Stimulated activated CD4-positive, alpha-beta T cell treated with anti-CD3 and anti-CD28 coated beads, TNF-alpha, amount 100 ng/mL, for 4 hours (primary cell): ENCODE measurements at places on chromosomes 11 and 22.

GRCh38 chr22:21803811-21804249 lies 63.6 kb downstream of the MAPK1 start:
- DNase-seq: no peak

DNA sequence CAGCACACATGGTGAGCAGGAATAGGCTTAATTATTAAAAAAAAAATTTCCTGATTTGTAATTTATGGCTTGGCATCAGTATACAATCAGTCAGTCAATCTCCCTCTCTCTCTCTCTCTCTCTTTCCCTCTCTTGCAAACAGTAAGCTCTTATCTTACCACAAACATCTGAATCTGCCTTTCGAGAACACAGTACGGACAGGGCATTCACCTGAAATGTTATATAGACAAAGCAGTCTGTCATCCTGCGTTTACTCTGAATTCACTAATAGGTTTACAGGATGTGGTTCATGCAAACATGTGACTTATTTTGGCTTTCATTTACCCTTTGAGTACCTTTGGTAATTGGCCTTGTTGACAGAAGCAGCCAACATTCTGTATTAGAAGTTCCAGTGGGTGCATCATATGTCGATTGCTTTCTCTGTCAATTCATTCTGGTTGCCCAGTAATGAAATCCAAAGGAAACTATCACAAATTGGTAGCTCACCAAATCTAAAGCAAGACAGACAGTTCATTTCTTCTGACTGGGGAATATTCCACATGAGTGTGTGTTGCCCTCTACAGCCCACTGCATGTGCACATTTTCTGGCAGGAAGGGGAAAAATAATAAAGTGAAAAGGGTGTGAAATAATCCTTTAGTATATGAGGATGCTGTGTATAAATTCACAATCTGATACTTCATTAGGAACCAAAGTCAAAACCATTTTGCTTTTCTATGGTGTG lies 1058.2 kb downstream of the LRRC4C start:
- DNase-seq: no peak

- no peak for DNase-seq
These were observed 166.8 kb downstream of the MYO18B start for GRCh38 chr22:25908755-25909154.

DNA sequence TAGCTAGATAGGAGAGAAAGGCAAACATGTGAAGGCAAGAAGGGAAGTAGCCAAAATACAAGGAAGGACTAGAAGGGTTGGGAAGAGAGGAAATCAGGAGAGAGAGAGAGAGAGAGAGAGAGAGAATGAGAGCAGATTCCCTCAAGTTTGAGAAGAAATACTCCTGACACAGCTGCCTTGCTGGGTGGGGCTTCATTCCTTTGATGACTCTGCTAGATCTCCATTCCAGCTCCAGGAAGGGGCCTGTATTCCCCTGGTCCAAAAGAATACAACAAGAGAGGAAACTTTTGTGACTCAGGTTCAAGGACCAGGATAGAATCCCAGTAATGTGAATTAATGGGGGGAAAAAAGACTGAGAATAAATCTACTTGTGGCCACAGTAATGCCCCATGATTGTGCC lies 62.9 kb upstream of the SPON1 start:
- no peak for DNase-seq

- no peak for DNase-seq
These were observed 224.3 kb downstream of the OR4A5 start for GRCh38 chr11:54930930-54931329.

GRCh38 chr11:104183593-104183992 lies 19.6 kb upstream of the PDGFD start:
- no peak for DNase-seq

GRCh38 chr11:17506314-17506713 lies 29.7 kb upstream of the ABCC8 start:
- DNase-seq: no peak

GRCh38 chr11:95760941-95761340 lies 28.6 kb downstream of the FAM76B start:
- no peak for DNase-seq

GRCh38 chr22:43203471-43203981 lies 16.6 kb upstream of the TTLL12 start:
- DNase-seq: no peak

- DNase-seq: no peak
These were observed 2.8 kb downstream of the SIPA1 start for GRCh38 chr11:65640483-65641296.

DNA sequence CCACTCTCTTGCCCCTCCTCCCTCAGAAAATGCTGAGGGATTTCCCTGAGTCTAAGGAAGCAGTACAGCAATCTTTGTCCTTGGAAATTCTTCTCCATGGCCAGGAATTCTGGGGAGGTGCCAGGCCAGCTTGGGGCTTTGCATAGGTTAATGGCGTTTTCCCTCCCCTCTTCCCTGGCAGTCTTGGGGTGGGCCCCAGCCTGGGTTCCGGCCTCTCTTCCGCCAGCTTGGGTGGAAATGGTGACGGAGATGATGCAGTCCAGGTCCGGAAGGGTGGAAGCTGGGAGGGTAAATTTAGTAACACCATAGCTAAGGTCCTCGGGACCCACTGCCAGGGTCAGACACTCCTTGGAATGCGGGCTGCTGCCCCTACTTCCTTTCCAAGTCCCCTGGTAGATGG lies 5.0 kb downstream of the PHLDB1 start:
- no peak for DNase-seq

DNA sequence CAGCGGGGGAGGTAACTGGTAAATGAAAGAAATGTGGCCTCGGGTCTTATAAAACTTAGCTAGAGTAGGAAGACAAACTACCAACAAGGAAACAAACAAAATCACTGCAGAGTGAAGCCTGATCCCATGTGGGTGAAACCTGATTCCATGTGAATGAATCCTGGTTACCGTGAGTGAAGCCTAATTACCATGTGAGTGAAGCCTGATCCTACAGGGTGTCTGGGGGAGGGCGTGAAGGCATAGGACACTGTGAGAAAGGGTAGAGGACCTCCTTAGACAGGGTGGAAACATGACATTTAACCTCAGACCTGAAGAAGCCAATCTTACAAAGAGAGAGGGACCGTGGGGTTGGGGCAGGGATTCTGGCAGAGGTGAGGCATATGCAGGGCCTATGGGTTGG lies 106.2 kb upstream of the USP47 start:
- DNase-seq: no peak

DNA sequence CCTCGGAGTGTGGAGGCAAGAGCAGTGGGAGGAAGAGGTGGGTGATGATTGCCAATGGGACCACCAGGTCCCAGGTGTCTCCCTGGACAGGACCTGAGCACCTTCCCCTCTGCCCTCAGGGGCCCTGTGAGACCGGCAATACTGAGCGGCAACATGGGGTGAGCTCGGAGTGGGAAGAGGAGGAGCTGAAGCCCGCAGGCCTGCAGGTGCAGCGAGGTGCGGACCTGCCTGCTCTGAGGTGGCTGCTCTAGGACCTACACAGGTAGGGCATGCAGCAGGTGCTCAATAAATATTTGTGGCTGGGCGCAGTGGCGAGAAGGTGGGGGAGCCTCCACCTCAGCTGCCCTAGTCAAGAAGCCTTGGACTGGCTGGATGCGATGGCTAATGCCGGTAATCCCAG lies 12.2 kb upstream of the SUN2 start:
- no peak for DNase-seq

- DNase-seq: no peak
These were observed 13.0 kb upstream of the MFNG start for GRCh38 chr22:37499027-37499707.

DNA sequence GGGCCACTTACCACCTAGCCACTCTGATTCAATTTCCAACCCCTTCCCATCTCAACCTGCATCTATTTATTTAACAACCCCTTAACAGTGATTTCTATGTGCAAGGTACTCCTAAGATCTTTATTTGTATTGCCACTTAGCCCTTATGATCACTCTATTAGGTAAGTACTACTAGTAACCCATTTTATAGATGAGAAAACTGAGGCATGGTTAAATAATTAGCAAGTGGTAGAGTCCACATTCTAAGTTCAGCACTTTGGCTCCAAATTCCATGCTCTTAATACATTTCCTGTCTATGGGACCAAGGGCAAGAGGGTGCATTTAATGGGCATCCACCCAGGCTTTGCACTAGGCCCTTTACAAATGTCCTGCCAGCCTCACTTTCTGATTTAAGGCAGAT lies 38.1 kb upstream of the CSNK2A3 start:
- DNase-seq: no peak

- DNase-seq: no peak
These were observed 190.9 kb downstream of the CADM1 start for GRCh38 chr11:115313224-115313838.

DNA sequence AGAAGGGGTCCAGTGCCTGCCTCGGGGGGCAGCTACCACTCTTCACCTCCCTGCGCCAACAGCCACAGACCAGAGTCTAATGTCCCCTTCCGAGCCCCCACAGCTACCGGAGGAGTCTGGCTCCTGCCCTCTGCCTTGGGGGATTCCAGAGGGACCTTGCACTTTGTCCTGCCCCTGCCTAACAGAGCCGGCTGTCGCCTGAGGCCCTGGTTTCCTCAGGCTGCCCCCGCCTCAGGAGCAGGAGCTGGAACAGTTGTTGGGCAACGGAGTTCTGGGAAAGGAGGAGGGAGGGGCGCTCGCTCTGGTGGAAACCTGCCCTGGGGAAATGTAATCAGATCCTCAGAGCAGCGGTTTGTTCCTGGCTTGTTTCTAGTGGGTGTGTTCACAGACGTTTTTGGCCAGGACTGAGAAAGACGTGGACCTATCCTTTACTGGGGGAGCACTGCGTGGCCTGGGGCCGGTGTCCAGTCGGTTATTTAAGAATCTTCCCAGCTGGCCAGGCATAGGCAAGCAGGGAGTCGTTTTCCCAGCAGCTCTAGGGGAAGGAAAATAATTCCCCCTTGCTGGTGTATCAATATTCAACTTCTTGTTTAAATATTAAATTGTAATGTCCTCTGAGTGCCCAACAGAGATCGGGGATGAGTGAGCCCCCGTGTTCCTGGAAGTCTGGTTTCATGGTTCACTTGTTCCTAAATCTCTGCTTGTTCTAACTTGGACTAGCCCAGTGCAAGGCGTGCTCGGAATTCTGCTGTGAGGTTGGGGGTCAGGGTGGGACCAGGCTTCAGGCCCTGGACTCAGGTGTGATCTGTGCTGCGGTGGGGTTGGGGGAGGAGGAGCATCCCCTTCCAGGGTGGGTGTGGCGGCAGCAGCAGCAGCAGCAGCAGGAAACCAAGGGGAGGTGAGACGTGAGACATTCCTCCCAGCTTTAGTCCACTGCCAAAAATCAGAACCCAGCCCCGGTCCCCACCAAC lies 32.1 kb downstream of the A4GALT start:
- no peak for DNase-seq

DNA sequence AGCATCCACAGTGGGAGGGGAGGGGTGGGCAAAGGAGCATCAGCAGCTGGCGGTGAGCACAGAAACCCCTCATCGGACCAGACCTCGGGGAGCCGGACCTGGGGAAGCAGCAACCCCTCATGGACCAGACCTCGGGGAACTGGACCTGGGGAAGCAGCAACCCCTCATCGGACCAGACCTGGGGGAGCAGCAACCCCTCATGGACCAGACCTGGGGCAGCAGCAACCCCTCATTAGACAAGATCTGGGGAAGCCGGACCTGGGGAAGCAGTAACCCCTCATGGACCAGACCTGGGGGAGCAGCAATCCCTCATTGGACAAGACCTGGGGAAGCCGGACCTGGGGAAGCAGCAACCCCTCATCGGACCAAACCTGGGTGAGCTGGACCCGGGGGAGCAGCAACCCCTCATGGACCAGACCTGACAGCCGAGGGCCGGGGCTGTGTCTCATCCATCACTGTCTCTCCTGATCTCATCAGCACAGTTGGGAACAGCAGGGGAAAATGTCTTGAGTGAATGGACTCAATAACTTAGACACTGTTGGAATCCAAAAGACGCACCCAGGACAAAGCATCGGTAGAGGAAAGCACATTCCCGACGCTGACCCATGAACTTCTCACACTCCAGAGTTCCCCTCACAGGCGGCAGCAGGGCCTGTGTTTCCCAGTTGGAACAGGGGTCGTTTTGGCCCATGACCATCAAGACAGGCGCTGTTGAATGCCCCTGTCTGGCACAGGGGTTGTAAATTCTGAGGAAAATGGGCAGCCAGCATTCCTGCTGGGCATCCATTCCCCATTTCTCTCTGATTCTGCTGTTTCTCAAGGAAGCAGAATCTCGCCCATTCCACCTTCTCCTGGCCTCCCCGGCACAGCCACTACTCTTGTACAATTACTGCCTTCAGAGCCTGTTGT lies 1494.6 kb downstream of the TBC1D22A start:
- DNase-seq: no peak

DNA sequence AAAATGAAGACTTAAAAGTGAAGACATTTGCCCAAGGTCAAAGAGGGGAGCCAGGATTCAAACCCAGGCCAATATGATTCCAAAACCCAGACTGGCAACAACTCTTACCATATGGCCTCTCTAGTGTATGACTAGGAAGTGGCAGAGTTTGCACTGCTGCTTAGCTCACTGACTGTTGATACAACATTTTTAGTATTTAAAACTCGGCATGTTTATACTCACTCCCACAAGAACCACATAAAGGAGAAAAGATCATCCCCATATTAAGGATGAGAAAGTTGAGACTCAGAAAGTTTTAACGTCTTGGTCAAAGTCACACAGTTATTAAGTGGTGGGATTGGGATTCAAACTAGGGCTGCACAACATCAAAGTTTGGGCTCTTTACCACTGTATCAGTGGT lies 81.7 kb downstream of the CCDC34 start:
- no peak for DNase-seq
